ENCODE measurements at places on chromosomes 6 and 20.

GRCh38 chr6:79755967-79756366 is 124.8 kb downstream of the SH3BGRL2 start:
- no peak for DNase-seq

DNA sequence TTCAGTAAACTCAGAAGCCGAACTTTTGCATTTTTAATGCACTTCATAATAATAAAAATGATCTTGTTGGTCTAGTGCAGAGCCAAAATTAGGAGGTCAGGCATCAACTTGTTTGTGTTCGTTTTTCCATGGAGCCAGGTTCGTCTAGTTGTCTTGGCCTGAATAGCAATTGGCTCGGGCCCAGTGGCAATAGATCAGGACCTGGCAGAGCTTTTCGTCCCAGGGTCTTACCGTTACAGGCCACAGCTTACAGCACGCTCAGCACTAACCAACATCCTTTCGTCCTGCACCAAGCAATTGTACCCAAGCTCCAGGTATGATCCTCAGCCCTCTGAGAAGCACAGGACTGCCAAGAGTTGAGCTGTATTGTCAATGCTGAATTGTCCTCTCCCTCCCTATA is 240.5 kb upstream of the PLN start:
- DNase-seq, result no peak

- DNase-seq, result no peak
Observed at GRCh38 chr6:90537723-90538258, 49.1 kb downstream of the MAP3K7 start.

DNA sequence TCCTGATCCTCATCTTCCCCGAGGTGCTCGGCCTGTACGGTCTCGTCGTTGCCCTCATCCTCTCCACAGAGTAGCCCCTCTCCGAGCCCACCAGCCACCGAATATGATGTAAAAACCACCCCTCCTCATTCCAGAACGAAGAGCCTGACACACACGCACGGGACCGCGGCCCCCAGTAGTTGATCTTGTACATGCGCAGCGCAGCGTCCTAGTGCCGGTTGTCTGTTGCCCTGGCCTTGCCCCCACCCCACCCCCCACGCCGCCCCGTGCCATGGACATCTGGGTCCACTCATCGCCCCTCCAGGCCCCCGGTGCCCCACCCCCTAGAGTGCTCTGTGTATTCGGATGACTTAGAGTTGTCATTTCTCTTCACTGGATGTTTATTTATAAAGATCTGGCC is 5.2 kb upstream of the PRPH2 start:
- no peak for DNase-seq

- no peak for DNase-seq
Observed at GRCh38 chr6:33689148-33689494, 22.4 kb downstream of the UQCC2 start.

- no peak for DNase-seq
Observed at GRCh38 chr6:134322216-134322615, 4.3 kb upstream of the SGK1 start.

DNA sequence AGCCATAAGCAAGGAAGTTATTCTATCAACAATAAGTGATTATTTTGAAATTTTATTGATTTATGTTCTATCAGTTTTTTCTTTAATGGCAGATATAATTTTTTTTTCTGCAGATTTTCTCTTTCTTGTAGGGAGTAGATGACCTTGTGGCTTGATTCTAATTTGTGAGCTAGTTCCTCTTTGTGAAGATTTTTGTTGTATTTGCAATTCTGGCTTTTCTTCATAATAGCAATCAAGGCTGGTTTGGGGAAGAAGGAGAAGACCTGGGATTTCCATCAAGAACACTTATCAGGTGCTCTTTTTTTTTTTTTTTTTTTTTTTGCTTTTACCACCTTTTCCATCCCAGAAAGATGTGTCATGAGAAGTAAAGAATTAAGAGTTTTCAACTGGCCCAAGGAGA is 324.2 kb upstream of the MAN1A1 start:
- no peak for DNase-seq

- DNase-seq, result no peak
Observed at GRCh38 chr6:91719414-91719813, 1132.5 kb upstream of the MAP3K7 start.

DNA sequence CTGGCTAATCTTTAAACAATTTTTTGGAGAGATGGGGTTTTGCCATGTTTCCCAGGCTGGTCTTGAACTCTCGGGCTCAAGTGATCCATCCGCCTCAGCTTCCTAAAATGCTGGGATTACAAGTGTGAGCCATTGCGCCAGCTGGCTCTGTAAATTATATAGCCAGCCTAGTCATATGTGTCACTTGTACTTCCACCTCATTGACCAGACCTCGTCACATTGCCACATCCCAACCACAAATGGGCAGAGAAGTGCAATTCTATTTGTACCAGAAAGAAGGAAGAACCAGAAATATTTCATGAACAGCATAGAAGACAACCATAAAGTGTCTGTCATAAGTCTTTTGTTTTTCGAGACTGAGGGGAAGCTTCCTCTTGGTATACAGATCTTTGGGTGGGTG is 304.9 kb upstream of the RNF24 start:
- DNase-seq, result no peak

DNA sequence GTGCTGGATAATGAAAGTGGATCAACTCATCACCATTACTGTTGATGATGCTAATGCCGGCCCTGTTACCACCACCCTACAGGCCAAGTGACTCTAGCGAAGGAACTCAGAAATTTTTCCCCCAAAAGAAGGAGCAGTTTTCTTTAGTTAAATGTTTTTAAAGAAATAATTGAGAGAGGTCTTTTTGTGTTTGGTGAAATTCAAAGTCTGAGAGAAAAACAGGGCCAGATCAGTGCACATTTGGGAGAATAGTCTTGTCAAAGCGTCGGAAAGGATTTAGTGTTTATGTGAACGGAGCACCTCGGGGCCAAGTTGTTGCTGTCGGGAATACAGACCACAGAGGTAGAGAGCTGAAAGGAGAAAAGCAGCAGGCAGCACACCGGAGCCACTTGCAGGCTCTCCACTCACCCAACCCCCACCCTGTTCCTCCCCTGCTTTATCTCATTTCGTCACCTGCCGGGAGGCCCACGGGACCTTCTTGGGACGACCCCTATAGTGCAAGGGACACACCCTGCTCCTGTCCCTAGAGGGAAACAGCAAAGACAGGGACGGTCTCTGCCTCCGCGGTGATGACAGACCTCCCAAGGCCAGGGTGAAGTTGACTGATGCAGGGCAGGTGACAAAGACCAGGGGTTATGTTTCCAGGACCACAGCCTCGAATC is 6.8 kb downstream of the TFAP2B start:
- DNase-seq, result no peak

DNA sequence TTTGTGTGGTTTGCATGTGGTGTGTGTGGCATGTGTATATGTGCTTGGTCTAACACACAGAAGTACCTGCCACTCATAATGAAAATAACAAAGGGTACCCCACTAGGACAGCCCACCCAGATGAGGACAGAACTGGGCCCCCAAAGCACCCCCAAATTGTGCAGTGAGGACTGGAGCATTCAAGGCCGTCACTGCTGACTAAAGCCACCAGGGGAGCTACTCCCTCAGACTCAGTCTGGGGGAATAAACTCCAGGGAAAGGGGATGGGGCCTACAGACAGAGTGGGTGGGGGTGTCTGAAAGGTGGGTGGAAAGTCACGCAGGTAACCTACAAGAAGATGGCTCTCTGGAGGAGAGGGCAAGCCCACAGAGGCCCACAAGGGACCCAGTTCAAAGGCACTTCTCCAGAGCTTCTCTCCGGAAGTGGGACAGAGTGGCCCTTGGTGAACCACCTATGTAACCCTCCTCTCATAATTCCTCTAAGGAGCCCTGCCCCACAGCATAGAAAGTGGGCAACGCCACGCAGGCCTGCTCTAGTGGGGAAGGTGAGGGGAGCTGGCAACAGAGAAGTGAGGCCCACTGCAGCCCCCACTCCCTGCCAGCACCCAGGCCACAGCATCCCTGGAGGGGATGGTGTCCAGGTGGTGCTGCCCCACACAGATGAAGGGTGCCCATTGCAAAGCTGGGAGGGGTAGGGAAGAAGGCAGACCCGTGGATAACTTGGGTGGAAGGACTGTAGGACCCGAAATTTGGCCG is 122.8 kb upstream of the MAFB start:
- no peak for DNase-seq

GRCh38 chr6:130858498-130859160 is 31.4 kb downstream of the SMLR1 start:
- DNase-seq, result no peak

GRCh38 chr20:16132036-16132798 is 441.0 kb downstream of the KIF16B start:
- no peak for DNase-seq

DNA sequence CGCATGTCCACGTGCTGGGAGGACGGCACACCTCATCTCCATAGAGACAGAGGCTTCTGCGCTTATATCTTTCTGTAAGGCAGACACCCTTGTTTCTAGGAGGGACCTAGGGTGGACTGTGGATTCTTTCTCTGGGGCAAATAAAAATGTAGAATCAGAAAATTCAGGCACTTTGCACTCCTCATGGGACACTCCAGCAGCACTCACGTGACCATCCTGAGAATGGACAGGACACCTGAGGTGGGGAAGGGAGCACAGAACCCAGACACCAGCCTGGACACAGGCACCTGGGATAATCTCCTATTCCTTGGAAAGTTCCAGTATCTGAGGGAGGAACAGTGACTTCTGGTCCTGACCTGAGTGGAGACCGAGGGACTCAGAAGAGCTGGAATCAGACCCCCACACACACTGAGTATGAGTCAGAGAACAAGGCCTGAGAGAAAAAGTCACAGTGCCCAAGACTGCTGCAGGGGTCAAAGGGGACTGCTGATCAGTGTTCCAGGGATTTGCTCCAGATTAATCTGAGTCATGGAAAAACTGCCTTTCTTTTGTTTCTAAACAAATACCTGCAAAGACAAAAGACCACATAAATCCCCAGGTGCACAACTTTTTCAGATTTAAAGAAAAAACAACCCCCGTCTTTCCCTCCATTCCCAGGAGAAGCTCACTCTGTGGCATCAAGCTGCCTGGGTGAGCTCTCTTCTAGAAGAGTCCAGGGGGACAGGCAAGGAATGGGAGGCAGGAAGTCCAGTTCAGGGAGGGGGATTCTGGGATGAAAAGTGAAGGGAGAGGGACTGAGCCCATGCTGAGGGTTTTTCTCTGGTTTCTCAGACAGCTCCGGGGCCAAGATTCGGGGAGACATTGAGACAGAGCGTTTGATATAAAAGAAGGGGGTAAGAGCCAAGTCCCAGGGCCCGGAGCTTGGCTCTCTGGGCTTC is 35.6 kb upstream of the MICB start:
- DNase-seq, result no peak

GRCh38 chr6:113829696-113830045 is 27.5 kb upstream of the MARCKS start:
- DNase-seq, result no peak

- no peak for DNase-seq
Observed at GRCh38 chr6:56710967-56711366, 68.3 kb upstream of the DST start.

DNA sequence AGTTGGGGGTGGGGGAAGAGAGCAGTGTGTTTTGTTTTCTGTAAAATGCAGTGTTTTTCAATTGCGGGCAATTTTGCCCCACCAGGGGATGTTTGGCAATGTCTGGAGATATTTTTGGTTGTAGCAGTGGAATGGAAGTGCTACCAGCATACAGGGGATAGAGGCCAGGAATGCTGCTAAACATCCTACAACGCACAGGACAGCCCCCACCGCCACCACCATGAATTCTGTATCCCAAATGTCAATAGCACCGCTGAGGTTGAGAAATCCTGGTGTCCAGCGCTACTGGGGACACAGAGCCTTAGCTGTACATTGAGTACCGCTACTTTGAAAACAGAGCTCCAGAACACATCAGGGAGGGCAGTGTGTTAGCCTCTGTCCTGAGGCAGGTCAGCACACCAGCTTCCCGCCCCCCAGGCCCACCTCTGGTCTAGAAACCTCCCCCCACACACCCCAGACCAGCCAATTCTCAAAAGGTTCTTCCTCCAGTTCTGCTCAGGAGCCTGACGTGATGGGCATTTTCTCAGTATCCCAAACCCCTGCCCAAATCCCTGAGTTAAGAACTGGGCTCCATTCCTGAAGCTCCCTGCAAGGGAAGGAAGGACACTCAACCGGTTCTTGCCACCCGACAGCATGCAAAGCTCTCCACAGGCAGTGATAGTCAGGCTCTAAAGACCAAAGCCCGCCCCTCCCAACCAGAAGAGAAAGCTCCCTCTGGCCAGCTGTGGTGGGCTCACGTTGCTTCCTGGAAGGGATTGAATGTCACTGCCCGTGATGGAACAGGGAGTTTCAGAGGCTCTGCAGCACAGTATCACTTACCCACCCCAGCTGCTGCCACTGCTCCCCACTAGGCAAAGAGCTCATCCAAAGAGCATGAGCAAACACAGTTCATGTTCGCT is 321.5 kb upstream of the JARID2 start:
- no peak for DNase-seq

- DNase-seq, result peak; percentile 31
Observed at GRCh38 chr20:16821211-16822089, 73.3 kb downstream of the OTOR start.

DNA sequence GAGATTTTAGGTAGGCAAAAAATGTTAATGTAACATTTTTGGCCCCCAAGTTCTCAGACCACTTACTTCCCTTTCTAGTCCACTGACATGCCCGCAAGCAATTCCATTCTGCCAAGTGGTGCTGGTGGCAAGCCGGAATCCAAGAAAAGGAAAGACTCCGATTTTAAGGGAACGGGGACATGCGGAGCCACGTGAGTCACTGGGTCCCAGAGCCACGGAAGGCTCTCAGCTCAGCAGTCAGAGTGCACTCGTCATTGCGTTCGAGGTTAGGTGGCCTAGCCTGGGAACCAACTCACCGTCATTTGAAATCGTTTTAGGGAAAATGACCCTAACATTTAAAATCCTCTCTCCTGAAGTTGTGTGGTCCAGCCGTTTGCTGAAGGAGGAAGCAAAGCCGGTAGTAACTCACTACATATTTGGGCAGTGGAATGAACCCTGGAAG is 711 bp upstream of the SIRT5 start:
- DNase-seq, result peak; percentile 33

DNA sequence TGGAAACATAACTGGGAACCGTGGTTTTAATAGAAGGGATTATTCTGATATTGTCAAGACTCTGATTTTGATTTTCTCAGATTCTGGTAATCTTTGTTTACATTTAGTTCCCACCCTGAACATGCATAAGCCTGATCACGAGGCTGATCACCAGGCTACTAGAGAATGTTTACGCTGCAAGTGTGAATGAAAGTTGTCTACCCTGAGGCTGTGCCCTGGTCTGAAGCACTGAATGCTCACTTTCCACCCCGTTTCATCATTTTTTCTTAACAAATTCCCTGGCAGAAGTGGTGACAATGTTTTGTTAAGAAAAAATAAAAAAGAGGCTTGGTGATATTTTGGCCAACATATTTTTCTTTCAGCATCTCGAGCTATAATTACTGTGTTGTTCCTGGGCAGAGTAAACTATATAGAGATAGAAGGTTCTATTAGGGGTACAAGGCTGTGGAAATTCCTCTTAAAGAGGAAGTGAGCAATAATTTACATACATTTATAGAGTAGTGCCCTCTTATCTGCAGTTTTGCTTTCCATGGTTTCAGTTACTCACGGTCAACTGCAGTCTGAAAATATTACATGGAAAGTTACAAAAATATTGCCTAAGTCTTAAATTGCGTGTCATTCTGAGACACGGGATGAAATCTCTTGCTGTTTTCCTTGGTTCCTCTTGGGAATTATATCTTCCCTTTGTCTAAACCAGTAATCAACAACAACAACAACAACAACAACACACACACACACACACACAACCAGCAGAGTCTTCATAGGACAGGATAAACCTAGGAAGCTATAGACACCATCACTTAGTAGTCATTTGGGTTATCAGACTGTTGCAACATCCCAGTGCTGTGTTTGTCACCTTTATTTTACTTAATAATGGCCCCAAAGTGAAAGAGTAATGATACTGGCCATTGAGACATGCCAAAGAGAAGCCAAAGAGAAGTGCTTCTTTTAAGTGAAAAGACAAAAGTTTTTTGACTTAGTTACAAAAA is 566.6 kb upstream of the CITED2 start:
- DNase-seq, result no peak
